Nephron progenitor cell (in vitro differentiated cells): ENCODE measurements at places on chromosomes 1 and 21.

DNA sequence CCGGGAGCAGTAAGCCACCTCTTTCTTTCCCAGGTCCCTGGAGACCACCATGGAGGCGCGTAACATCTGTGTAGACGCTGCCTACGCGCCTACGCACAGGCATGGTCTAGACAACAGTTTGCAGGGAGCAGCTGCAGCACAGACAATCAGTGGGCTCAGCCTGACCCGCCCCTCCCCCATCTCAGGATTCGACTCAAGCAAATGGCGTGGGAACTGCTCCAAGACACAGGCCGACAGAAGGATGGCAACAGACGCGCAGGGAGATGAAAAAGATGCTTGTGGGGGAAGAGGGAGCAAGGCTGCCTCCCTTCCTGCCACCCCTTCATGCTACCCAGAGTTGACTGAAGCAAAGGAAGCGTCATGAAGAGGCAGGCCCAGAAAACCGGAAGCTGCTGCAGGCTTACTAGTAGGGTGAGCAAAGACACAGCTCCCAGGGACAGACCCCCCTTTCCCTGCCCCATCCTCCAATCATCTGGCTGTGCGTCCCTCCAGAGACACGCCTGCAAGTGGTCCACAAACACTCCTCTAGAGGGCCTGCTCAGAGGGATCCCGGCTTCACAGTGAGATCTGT, 19.5 kb downstream of the STK40 start:
- peak; percentile 57 for DNase-seq

GRCh38 chr1:55076356-55076755, 37.0 kb downstream of the PCSK9 start:
- DNase-seq: no peak

- no peak for DNase-seq
These were observed 4.9 kb downstream of the RCAN1 start for GRCh38 chr21:34609933-34610549.

- DNase-seq: no peak
These were observed 36.3 kb upstream of the RWDD3 start for GRCh38 chr1:95197616-95198252.

DNA sequence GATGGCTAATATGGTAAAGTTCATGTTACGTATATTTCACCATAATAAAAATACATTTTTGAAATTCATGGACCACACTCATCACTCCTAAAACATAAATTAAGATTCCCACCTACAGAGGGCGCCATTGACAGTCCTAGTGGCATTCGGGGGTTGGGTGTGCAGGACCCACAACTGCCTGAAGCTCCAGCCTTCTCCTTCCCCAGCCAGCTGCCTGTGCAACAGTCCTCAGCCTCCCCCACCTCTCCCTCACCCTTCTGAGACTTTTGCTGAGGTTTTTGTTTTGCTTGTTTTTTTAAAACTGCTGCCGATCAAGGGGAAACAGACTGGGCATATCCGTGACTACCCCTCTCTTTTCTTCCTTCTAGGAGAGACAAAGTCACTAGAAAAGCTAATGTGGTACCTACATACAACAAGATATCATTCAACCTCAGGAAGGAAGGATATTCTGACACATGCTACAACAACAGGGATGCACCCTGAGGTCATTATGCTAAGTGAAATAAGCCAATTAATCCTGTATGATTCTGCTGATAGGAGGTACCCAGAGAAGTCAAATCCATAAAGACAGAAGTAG, 9.2 kb upstream of the EVA1C start:
- peak; percentile 57 for DNase-seq

- DNase-seq: no peak
These were observed 9.4 kb upstream of the NHLH1 start for GRCh38 chr1:160357286-160358002.

- peak; percentile 67 for DNase-seq
These were observed 1.3 kb downstream of the EDARADD start for GRCh38 chr1:236395230-236395946.

DNA sequence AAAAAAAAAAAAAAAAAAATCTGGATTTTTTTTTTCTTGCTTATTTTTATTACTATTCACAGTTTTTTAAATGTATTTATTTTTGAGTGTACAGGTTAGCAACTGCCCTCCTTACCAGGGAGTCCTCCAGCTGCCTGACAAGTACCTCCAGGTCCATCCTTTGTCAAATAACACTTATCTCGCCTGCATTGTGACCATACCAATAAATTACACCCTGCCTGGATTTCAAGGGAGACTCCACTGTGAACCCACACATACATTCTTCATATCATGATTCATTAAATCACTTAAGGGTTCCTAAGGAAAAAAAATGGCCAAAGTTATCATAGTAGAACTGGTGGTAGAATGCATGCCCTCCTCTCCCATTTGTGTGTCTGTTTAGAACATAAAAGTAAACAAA, 38.4 kb downstream of the EEIG2 start:
- DNase-seq: no peak

DNA sequence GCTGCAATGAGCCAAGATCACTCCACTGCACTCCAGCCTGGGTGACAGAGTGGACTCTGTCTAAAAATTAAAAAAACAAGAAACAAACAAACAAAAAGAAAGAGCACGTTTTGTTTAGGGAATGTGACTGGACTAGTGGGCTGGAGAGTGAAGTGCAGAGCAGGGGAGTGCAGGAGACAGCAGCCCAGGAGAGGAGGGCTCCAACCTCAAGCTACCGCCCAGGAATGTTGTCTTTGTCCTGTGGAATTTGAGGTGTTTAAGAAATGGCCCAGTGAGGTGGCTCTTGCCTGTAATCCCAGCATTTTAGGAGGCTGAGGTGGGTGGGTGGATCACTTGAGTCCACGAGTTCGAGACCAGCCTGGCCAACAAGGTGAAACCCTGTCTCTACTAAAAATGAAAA, 42.4 kb upstream of the MTF2 start:
- no peak for DNase-seq

GRCh38 chr1:47434051-47434842, 3.6 kb upstream of the FOXD2 start:
- DNase-seq: peak; percentile 47

- DNase-seq: no peak
These were observed 108.8 kb upstream of the ZP4 start for GRCh38 chr1:237999426-238000052.

DNA sequence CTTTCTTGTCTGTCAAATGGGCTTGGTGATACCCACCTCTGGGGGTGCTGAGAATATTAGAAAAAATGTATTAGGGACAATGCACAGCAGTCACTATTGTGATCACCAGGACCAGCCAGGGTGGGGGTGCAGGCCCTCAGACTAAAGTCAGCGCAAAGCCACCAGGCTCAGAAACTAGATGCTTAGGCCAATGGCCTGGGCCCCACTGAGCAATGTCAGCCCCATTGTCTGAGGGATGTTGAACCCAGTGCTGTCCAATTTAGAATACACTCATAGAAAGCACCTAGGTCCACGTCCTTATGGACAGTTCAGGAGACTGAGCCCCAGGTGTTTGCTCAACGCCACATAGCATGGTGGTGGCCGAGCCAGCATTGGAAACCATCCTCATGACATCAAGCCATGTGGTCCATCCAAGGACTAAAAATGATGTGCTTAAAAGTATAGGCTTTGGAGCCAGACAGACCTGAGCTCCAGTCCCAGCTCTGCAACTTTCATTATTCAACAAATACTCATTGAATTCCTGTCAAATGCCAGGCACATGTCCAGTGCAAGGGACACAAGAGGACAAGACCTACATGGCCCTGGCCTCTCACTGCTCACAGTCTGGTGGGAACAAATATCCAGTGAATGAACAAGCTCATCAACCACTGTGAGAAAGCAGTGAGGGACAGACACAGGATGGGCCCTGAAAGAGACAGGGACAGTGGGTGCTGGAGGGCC, 273.8 kb downstream of the MATN1 start:
- DNase-seq: no peak

GRCh38 chr1:33434363-33434750, 3.5 kb upstream of the PHC2 start:
- no peak for DNase-seq

DNA sequence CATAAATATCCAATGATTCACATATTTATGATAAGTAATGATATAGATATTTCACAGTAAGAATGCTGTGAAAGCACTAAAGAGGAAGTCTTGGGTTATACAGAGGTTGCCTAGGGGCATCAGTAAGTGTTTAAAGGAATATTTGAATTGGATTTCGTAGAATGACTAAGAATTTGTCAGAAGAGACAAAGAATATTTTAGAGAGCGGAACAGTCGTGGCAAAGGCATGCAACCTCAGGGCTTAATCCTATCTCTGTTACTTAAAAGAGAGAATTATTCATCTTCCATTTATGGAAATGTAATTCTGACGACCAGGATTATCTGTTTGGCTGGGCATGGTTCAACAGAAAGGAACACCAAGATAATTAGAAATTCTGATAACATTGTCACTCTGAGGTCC, 171.9 kb upstream of the NR5A2 start:
- DNase-seq: no peak

- no peak for DNase-seq
These were observed 218.3 kb upstream of the HOOK1 start for GRCh38 chr1:59596432-59596831.

DNA sequence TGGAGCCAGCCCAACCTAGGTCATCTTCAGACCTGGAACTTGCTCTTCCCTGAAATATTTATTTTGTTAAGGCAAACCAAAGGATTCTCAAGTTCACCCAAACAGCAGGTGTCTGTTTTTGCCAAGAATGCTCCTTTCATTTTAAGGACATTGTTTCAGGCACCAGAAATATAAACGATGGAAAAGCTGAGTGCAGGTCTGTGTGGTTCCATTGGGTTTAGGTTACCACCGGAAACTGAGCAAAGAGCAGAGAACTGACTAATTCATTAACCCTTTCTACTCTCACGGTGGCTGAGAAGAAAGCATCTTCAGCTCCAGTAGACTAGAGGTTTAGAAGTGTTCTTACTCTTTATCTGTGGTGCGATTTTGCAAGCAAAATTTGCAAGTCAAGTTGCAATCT, 38.0 kb upstream of the ZC3H11B start:
- no peak for DNase-seq

GRCh38 chr1:232574077-232574476, 55.9 kb downstream of the SIPA1L2 start:
- no peak for DNase-seq

- no peak for DNase-seq
These were observed 584 bp upstream of the LTN1 start for GRCh38 chr21:28993293-28993629.

- no peak for DNase-seq
These were observed 145.8 kb upstream of the ERRFI1 start for GRCh38 chr1:8171751-8172464.

- DNase-seq: no peak
These were observed 84.9 kb downstream of the C4BPA start for GRCh38 chr1:207188901-207189300.

DNA sequence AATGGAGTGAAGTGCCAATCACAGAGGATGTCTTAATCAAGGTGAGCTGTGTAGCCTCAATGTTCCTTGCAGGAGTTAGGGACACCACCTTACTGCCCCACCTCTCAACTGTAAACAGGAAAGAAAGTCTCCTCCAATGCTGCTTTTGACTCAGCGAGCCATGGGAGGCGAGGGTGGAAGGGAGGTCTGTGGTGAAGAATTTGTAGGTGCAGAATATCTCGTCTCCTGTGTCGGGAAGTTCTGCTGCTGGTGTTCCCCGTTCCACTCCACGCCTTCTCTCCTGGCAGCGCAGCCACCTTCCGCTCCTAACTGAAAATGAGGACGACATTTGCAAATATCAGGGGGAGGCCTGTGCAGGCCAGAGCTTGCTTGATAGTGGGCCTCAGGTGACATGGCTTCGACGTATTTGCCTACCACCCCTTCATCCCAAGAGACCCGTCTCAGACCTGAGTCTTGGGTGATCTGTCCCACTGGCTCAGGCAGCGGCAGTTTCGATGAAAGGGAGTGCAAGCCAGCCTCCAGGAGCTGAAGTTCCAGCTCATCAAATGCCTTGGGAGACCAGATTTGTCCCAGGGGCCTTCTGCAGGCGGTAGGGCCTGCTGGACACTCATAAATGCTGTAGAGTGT, 368.3 kb upstream of the C1orf174 start:
- DNase-seq: no peak

GRCh38 chr1:33818071-33818470, 45.8 kb upstream of the HMGB4 start:
- DNase-seq: no peak

DNA sequence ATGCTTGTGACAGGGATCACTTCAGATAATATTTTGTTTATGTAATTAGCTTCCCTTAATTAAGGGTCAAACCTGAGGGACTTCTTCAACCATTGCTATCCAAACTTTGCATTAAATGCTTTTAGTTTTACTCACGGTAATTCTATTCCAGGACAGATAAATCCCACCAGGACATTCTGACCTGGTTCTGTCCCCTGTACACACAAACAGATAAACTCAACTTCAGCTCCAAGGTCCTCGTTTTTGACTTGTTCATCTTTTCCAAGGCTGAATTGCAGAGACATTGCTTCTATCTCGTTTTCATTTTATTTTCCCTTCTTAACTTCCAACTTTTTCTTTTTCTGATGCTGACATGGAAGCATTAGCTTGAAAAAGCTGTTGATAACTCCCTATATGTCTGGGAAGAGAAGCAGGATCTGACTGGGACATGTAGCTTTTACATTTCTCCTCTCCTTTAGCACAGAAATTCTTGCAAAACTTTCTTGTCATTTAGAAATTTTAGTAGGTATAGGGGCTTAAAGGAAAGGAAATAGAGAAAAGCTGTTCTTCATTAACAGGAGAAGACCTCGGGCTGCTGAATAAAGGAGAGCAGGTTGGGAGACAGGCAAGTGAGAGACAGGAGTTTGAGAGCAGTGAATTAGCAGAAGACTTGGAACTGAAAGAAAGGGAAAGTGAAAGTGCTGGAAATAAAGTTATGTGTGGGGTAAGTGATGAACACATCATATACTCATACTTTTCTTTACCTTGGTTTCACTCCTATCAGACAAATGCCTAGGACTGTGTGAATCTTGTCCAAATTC, 231.7 kb upstream of the B3GALT2 start:
- DNase-seq: no peak

GRCh38 chr1:203163891-203164635, 11.6 kb downstream of the MYBPH start:
- no peak for DNase-seq

DNA sequence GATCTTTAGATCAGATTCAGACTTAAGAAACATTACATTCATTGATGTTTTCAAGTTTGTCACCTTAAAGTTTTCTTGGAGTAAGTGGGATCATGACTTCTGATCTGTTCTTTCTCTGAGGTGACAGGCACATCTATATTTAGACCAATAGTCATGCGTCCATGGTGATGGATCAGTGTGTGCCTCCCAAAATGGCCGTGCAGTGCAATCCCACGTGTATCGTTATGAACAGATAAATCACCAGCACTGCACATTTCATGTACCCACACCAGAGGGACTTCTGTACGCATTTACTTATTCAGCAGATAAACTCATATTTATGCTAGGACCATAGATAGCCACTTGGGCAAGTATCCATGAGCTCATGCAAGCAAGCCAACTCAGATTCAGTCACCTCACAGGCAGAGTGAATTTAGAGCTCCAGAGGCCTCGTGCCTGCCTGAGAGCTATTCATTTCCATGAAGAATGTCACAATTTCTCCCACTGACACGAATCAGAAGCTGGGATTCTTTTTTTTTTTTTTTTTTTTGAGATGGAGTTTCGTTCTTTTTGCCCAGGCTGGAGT, 13.9 kb upstream of the WDR26 start:
- DNase-seq: no peak

- DNase-seq: no peak
These were observed 134.6 kb upstream of the LRRC7 start for GRCh38 chr1:69433073-69433472.

GRCh38 chr1:66266756-66267155, 267.2 kb upstream of the SGIP1 start:
- no peak for DNase-seq
